Cortex of kidney (tissue), 1 donor: ENCODE measurements at places on chromosomes 13 and 19.

DNA sequence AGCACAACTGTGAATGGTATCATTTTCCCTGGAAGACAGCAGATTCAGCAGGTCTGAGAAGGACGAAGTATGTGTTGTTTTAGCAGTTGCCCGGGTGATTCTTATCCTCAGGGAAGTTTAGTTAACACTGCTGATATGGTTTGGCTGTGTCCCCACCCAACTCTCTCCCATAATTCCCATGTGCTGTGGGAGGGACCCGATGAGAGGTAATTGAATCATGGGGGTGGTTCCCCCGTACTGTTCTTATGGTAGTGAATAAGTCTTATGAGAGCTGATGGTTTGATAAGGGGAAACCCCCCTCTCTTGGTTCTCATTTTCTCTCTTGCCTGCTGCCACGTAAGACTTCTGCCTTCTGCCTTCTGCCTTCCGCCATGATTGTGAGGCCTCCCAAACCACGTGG is 81.0 kb upstream of the UBAC2 start:
- no peak for DNase-seq

DNA sequence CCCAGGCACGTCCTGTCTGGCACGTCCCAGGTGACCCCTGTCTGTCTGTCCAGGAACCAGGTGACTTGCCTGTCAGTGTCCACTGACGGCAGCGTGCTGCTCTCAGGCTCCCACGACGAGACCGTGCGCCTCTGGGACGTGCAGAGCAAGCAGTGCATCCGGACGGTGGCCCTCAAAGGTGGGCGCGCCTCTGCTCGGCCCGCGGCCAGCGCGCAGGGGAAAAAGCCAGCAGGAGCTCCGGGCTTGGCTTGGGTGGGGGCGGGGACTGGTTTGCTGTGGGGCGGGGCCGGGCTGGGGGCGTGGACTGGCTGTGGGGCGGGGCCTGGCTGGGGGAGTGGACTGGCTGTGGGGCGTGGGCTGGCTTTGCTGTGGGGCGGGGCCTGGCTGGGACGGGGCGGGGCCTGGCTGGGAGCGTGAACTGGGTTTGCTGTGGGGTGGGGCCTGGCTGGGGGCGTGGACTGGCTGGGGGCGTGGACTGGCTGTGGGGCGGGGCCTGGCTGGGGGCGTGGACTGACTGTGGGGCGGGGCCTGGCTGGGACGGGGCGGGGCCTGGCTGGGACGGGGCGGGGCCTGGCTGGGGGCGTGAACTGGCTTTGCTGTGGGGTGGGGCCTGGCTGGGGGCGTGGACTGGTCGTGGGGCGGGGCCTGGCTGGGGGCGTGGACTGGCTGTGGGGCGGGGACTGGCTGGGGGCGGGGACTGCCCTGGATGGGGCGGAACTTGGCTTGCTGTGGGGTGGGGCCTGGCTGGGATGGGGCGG is 7.2 kb downstream of the WDR18 start:
- DNase-seq: no peak

GRCh38 chr19:35029737-35030256 is 473 bp upstream of the SCN1B start:
- DNase-seq: no peak

- no peak for DNase-seq
These were observed 4.7 kb upstream of the ZNF813 start for GRCh38 chr19:53462861-53463260.

- no peak for DNase-seq
These were observed 24.1 kb downstream of the LHFPL6 start for GRCh38 chr13:39578821-39579291.

DNA sequence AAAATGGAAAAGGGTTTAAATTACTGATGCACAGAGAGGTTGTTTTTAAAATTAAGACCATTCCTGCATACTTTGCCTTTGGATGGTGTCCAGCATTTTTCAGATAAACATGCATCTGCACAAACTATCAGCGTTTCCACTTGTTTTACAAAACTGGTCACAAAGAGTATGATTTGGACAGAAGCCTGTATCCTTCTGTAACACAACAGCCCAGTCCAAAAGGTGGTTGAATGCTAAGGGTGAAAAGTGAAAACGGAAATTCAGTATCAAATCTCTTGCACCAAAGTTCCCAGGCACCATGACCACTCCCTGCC is 21.7 kb upstream of the DOCK9 start:
- no peak for DNase-seq

DNA sequence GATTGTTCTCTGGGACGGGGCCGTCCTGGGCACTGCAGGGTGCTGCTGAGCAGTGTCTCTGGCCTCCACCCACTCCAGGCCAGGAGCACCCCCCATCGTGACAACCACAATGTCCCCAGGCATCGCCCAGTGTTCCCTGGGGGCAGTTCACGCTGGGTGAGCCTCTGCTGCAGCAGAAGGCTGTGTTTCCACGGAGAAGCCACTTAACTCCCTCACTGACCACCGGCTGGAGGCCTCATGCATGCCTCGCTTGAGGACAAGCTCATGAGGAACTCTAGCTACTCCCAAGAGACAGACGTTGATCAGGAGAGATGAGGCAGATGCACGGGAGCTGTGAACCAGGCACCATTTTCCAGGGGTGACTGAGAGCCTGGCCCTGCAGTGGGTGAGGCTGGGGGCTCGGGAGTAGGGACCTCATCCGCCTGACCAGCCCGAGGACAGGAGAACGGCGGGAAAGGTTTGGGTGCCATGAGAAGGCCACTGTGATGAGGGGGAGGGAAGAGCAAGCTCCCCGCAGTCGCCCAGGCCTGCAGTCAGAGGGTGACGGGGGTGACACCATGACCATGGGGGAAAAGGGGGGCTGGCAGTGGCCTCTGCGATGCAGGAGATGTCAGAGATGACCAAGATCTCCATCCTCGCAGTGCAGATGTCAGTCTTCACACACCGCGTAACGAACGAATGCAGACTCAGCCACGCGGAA is 5.1 kb downstream of the SLC39A3 start:
- DNase-seq: no peak

GRCh38 chr19:4363571-4364304 is 20.4 kb downstream of the MPND start:
- no peak for DNase-seq

- DNase-seq: no peak
These were observed 25.0 kb downstream of the SERPINE3 start for GRCh38 chr13:51364404-51365008.

GRCh38 chr19:51431124-51431523 is 13.7 kb upstream of the SIGLEC10 start:
- DNase-seq: no peak

DNA sequence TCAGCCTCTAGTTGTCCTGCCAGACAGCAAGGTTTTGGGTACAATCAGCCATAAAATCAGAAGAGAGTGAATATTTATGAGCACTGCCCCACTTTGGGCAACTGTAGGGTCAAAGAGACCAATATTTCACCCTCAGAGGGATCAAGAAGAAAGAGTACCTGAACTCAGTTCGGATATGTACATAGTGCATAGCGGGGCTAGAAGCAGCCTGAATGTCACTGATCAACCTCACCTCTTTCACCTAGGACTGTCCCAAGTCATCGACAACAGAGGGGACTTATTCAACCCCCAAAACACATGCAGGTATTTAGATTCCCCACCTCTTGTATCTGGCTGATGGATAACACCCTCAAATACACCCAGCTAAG is 446.9 kb downstream of the COG6 start:
- DNase-seq: no peak

GRCh38 chr19:55158848-55159749 is 1.6 kb upstream of the TNNI3 start:
- no peak for DNase-seq

DNA sequence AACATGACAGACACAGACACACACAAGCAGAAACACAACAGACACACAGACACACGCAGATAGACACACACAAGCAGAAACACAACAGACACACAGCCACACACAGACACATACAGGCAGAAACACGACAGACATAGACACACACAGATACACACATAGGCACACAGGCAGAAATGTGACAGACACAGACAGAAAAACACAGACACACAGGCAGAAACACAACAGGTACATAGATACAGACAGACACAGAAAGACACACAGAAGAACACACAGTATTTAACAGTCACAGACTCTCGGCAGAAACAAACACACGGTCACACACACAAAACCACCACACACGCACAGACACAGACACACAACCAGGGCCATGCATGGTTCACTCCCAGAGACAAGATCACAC is 905 bp downstream of the TBXA2R start:
- DNase-seq: no peak

DNA sequence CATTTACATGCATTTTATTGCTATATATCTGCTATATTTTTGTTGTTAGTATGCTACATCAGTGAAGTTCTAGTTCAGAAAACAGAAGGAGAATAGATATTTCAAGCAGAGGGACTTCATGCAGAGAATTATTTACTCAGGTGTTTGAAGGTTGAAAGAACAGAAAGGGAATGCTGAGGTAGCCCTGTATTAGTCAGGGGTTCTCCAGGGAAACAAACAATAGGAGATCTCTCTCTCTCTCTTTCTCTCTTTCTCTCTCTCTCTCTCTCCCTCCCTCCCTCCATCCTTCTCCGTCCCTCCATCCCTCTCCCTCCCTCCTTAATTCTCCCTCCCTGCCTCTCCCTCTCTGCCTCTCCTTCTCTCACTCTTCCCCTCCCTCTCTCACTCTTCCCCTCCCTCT is 114.3 kb upstream of the TDRD3 start:
- no peak for DNase-seq

DNA sequence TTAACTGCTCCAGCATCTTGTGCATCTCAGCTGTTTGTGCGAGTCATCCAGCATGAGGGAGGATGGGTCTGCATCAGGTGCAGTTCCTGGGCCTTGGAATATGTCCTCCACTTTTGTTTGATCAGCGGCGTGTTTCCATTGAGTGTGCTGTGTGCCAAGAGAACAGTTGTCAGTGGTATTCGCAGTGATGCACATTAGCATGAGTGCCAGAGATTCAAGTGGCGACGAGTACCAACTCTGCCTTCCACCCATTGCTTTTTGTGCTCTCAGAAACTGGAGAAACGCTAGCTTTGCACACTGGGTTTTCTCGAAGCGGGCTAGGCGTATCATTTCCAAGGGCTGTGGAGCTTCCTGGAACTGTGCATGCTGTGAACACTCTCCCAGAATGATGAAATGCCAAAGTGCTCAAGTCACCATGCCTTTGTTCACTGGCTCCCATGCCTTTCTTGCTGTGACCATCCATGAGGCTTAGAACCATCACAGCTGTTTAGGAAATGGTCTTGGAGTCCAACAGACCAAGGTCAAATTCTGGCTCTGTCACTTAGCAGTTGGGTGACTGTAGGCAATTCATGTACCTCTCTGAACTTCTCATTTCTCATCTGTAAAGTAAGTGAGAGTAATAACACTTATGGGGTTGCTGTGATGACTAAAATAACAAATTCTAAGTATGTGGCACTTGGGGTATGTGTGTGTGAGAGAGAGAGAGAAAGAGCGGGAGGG is 18.4 kb downstream of the LRCH1 start:
- no peak for DNase-seq

DNA sequence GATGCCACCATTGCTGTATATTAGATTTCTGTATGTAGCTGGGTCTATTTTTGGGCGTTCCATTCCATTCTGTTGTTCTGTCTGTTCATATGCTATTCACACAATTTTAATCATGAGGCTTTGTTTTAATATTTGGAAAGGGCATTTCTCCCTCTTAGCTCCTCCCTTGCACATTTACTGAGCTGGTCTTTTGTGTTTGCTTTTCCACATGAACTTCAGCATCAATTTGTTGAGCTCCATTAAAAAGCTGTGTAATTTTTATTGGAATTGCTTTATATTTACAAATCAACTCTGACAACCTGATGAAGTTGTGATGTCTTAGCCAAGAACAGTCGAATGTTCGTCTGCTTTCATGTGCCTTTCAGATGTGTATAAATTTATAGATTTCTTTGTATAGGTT is 14.0 kb downstream of the WASF3 start:
- DNase-seq: no peak

DNA sequence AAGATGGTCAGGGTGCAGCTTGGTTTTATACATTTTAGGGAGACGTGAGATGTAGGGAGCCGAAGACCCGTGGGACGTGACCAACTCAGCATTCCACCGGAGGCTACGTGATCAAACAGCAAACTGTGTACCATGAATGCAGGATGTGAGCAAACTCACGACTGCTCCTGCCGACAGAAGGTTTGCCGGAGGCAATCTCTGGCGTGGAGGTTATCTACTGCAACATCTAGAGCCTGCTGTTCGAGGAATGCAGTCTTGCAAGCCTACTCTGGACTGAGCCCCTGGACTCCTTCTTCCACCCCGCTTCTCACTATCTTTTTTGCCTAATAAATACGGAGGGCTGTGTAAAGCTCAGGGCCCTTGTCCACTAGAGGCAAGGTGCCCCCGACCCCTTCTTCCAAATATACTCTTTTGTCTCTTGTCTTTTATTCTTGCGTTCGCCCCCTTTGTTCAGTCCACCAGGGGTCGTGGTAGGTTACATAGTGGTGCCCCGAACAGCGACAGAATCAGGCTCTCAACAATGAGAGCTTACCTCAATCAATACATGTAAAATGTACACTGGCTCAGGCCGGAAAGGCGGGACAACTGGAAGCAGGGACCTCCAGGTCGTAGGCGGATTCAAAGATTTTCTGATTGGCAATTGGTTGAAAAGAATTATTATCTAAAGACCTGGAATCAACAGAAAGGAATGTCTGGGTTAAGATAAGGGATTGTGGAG is 8.9 kb upstream of the OR1I1 start:
- no peak for DNase-seq

DNA sequence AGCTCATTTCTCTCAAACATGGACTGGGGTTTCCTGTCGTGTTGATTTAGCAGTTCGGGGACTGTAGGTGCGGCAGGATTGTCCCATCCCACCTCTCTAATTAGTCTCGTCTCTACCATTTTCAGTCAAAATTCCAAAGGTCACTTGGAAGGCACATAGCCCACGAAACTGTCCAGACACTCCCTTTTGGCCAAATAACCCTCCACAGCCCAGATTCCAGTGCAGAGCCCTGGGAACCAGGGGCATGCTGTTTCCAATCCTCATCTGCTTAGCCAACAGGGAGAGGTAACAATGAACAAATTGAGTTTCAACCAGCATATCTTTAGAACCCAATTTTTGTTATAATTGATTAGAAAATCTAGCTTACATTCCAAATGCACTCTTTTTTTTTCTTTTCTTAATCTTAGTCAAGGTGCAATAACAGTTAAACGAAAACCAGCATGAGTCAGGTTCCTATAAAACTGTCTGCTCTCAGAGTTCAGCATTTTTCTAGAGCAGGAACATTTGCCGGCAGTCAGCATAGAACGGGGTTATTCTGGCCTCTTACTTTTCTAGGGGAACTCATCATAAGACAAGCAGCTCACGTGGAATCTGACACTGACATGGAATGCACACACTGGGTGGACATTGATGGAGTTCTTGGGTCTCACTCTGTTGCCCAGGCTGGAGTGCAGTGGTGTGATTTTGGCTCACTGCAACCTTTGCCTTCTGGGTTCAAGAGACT is 14.4 kb upstream of the CEBPA start:
- DNase-seq: no peak

GRCh38 chr13:41766439-41766838 is 194.5 kb downstream of the VWA8 start:
- no peak for DNase-seq

GRCh38 chr19:38686530-38686888 is 39.1 kb downstream of the ACTN4 start:
- DNase-seq: no peak

GRCh38 chr13:43799191-43799590 is 12.4 kb upstream of the ENOX1 start:
- no peak for DNase-seq
